ENCODE measurements at places on chromosomes 3 and 15.

GRCh38 chr15:44099671-44100070 is 95.4 kb downstream of the FRMD5 start:
- no peak for DNase-seq

DNA sequence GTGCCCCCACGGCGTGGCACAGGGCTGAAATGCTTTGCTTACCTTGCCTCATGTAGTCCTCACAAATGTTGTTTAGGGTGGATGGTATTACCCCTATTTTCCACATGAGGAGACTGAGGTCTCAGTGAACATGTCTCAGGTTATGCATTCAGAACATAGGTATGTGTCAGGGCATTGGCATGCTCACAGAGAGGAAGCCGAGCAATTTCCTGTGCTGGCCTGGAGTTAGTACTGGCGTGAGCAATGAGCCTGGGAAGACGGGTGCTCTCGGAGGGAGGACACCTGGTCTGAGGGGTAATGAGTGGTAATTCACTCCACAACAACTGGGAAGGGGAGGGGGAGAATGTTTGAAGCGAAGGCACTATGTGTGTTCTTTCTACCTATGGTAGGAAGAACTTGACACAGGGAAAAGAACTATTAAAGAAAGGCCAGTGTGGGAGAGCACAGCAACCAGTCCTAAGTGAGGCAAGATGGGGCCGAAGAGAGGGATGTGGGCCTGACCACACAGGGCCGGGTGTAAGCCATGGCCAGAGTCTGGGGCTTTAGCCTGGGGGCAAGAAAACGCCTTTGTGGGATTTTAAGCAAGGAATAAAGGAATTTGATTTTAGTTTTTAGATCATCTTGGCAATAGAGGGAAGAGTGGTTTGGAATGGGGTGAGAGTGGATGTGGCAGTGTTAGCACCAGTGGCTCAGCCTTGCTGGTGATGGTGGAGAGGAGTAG is 4.9 kb upstream of the FAM131A start:
- DNase-seq = no peak

DNA sequence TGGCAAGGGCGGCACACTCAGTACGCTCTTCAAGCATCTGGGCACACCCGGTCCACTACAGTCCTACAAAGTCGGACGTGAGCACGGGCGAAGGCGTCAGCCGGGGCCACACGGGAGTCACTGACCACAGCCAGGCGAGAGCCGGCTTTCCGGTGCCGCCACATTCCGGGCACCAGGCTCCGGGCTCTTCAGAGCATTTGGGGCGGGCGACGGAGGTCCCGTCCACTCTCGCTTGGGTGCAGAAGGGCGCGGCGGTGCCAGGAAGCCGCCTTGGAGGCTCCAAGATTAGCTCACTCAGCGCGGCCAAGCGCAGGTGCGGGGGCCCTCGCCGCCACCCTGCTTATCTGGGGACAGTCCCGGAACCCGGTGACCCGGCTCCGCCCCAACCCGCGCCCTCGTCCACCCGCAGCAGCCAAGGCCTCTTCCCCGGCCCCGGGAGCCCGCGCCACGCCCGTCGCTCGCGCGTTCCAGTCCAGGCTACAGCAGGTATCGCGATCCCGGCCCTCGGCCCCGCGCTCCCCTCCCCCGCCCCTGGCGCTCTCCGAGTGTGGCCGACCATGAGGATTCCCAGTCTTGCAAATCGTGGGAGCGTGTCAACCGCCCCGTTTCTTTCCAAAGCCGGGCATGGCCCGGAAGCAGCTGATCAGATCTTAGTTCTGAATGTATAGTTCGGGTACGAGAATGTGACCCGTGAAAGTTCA is at the start of gene ADPRH:
Gene ADPRH (plus strand): TSS at position 127 of the 701 bp plus-strand sequence. CDS start 2,678 bp downstream, outside the sequence.
- DNase-seq = peak; percentile 48

DNA sequence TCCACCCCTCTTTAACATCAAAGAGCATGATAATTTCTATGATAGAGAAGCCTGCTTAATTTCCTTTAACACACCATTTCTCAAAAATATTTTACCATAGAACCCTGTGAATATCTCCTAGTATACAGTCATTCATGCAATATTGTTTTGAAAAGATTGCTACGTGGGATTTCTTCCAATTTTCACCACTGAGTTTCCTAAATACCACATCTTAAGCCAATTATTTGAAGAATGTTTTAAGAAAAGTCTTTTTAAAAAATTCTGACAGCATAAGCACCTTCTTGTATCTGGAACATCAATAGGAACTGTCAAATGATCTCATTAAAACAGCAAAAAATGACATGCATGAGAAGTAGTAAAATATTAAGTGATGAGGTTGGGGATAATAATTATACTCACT is 1126.7 kb downstream of the TUSC7 start:
- DNase-seq = no peak

GRCh38 chr3:54533856-54534255 is 394.0 kb downstream of the LRTM1 start:
- no peak for DNase-seq

DNA sequence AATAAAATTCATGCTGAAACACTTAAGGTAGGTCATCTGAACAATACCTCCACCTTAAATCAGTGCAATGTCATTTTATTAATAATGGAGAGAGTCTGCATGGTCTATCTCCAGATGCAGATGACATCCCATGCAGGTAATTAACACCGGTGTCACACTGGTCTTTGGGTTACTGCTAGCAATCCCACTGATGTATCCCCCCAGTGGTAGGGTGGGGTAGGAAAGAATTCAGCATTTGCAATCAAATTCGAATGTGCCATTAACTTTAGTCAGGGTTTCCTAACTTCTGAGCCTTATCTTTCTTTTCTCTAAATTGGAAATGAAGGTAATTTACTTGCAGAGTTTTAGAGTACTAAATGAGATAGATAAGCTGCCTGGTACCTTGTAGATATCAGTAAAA is 44.4 kb downstream of the KIF15 start:
- DNase-seq = no peak

GRCh38 chr3:50297384-50297775 is 1.8 kb downstream of the HYAL3 start:
- DNase-seq = no peak

DNA sequence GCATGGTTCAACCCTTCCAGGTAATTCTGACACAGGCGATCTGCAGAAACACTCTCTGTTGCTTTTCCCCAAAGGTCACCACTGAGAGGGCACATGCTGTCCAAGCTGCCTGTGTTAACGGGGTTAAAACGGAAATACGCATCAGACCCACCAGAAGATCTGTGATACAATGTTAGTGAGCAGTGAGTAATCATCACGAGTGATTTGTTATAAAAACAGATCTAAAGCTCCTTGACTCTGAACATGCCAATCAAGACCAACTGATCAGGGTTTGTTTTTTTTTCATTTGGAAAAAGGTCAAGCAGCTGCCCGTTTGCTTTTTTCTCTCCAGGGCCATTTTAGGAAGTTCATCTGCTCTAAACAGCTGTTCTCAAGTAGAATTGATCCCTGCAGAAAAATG is 43.2 kb downstream of the FGF12 start:
- DNase-seq = no peak

GRCh38 chr15:70033109-70033508 is 64.6 kb downstream of the TLE3 start:
- DNase-seq = no peak

DNA sequence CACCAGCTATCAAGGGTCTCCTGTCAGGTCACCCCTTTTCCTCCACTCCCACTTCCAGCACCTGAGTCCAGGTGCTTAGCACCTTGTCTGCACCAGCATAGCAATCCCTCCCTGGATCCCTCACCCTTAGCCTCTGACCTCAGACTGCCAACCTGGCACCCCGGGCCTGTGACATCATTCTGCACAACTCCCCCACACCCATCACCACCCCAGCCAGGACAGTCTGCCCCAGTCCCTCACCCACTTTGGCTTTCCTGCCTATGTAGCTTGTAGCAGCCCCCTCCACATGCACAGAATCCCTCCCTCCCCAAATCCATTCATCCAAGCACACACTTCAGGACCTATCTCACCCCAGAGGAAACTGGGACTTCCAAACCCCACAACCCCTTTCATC is 819 bp upstream of the PLXNB1 start:
- DNase-seq = no peak

DNA sequence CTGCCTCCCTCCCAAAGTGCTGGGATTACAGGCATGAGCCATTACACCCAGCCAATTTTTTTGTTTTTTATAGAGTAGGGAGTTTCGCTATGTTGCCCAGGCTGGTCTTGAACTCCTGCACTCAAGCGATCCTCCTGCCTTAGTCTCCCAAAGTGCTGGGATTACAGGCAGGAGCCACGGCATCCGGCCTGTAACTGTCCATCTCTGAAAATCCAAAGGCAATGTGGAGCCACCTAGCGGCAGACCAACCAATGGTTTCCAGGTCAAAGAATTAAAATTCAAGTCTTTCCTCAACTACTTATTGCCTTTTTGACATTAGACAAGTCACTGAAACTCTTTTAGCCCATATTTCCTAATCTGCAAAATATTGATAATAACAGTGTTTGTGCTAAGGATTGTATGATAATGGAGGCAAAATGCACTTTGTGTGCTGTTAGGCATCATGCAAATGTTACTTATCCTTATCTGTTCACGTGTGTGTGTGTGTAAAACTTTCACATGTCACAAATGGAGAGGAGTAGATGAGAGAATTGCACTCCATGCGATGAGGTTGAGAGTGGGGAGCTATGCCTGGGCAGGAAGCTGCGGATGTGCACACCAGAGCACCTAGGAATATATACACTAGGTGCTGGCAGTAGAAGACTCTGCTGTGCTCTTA is 48.7 kb downstream of the COL8A1 start:
- peak; percentile 3 for DNase-seq

GRCh38 chr3:150765949-150766720 is 3.2 kb upstream of the SIAH2 start:
- no peak for DNase-seq

GRCh38 chr3:144463911-144464310 is 492.3 kb downstream of the DIPK2A start:
- no peak for DNase-seq

DNA sequence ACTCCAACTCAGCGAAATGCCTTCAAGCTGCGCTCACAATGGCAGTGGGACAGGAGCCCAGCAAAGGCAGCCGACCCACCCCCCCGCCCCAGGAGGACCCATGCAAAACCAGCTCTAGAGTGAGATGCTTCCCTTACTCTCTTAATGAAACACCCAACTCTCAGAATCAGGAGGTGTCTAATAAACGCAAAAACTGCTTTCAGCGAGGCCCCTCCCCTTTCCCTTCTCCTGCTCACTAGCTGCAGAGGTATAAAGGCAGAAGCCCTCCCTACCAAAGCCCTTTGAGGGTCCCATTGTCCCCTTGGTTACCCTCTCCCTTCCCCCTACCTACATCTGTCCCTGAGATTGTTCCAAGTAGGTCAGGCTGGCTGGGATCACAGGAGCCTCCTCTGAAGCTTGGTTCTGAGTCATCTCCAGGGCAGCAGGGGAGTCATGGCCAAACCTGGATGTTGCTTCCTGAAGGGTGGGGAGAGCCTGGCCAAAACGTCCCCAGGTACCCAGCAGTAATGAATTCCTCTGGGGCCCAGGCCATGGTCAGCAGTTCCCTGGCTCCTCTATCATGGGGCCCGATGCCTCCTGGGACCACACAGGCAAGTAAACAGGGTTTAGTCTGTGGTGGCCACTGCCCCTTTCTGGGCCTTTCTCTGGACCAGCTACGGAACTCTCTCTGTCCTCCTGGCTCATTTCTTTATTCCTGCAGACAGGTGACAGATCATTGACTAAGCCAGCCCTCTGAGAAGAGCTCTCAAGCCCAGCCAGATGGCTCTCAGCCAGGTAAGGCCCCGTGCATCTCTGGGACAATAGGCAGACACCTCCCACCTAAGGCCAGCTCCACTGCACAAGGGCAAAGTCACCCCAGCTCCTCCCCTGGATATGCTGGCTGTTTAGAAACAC is 8.6 kb downstream of the KLHL25 start:
- DNase-seq = peak; percentile 62

DNA sequence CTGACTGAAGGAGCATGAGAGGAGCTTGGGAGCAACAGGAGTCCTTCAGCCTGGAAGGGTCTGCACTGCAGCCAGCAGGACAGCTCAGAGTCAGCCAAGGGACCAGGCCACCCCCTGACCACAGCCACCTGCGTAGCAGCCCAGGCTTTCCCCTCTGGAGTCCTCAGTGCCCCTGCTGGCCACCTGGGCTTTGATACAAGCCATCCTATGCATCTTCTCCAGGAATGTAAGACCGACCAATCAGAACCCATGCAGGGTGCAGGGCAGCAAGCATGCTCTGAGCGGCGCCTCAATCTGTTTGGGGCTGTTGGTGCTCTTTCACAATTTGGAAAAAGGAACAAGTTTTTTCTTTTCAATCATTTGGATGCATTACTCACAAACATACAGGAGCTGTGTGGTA is 52.0 kb downstream of the DZIP1L start:
- DNase-seq = no peak

Data from DMS79 treated with DMSO at 0.1 percent for 48 hours (cell line).